ENCODE measurements at places on chromosomes 6 and 20.

GRCh38 chr6:17202526-17202925 lies 78.6 kb upstream of the RBM24 start:
- no peak for DNase-seq

DNA sequence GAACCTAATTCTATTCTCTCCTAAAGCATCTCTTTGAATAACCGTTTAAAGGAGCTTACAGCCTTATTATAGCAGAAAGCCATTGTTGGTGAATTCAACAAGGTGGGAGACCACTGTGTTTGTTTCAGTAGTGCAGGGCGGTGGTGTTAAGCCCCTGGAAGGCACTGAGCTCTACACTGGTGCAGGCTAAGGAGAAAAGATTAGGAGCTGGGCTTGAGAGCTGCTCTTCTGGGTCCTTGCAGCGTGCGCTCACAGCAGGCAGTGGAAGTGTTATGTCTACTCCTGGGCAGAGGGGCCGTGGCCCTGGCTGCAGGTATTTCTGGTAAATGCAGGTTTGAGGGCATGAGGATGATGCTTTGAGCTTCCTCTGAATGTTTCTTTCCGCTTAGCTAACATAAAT lies 361.2 kb downstream of the RNF144B start:
- DNase-seq, result no peak

DNA sequence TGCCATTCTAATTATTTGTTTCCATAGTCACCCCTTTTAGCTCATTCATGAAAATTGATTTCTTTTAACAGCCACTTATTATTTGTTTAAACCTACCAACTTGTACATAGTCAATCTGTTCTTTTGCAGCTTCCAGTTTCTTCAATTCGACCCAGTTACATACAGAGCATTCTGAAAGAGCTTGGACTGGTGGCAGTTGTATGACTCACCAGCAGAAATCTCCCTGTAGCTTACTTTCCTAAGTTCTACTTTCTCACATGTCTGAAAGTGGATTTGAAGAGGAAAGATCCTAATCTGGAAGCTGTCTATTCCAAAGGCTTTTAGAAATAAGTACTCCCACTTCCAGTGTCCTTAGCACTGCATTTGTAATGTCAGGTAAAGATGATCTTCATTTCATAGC lies 447.9 kb downstream of the HTR1B start:
- DNase-seq, result no peak

GRCh38 chr6:166733900-166734299 lies 106.8 kb upstream of the RPS6KA2 start:
- no peak for DNase-seq

DNA sequence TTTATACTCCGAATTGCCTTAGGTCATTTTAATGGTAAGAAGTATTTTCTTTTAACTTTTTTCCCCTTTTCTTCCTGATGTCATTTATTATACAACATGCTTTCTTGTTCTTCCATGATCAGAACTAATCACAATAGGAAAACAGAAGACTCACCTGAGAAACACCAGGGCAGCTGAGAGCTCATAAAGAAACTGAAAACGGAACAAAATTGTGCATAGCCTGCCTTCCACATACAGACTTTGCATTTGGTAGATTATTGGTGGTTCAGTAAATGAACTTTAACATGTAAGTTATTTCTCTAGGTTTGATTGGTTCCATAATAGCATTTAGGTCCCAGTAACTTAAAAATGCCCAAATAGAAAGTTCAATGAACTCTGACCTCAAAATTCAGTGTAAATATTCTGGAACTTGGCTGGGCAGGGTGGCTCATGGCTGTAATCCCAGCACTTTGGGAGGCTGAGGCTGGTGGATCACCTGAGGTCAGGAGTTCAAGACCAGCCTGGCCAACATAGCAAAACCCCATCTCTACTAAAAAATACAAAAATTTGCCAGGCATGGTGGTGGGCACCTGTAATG lies 161.1 kb upstream of the DTNBP1 start:
- no peak for DNase-seq

DNA sequence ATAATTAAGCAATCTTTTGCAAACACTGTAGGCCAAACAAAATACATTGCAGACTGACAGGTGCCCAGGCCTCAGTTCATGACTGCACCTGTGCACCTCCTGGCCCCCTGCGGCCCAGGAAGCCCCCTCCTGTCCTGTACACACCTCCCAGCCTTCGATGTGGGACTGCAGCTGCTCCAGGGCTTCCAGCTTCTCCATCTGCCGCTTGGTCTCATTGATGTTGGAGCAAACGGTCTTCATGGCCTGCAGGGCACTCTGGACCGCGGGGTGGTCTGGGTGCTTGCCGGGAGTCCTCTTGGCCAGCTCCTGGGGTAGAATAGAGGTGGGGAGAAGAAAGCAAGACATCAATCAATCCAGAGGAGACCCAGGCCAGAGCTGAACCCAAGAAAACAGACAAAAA lies 119.7 kb downstream of the PREX1 start:
- no peak for DNase-seq

- DNase-seq, result peak; percentile 83
These were observed 29.2 kb downstream of the MBOAT1 start for GRCh38 chr6:20182926-20183521.

- no peak for DNase-seq
These were observed 231.2 kb upstream of the FKBP1C start for GRCh38 chr6:62980093-62980492.
